ENCODE measurements at places on chromosomes 5 and 9. TPM values are rescaled to one million over a fixed set of nuclear protein-coding genes. Genes with fewer than 3 reads are reported as not detected.

The NIPSNAP3A gene
- 79.8 TPM for total RNA-seq

- no peak for DNase-seq
- no peak overlapping the region for H3K27ac ChIP-seq
- no peaks in the 10 kb centered on the region for H3K4me1 ChIP-seq
- no peak overlapping the region for H3K4me3 ChIP-seq
Observed at GRCh38 chr5:31741496-31741895, 102.6 kb downstream of the PDZD2 start.

DNA sequence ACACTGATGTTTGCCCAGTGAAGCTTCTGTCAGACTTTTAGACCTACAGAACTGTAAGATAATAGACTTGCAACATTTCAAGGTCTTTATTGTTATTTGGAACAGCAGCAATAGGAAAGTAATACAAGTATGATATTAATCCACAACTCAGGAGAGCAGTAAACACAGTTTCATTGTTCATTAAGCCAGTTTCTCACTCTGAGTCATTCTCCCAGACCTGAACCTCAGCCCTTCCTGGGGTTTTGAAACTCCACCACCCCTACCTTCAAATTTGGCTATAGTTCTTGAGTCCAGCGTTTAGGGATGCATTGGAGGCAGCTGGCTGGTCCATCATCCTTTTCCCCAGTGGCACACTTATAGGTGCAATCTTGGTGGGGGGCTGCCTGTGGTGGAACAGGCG is 203.2 kb downstream of the RAB3C start:
- no peak overlapping the region for H3K27ac ChIP-seq
- peaks cover 10% of the 10 kb centered on the region for H3K27me3 ChIP-seq
- H3K4me3 ChIP-seq: no peak overlapping the region
- no peak for DNase-seq

DNA sequence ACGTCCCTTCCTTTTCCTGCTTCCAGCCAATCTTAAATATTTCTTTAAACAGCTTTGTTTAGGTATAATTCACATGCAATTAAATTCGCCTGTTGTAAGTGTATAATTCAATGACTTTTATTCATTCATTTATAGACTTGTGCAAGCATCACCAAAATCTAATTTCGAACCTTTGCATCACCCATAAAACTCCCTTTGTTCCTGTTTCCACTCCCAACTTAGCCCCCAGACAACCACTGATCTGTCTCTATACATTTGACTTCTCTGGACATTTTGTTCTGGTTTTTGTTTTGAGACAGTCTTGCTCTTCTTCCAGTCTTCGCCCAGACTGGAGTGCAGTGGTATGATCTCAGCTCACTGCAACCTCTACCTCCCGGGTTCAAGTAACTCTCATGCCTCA is 71.5 kb downstream of the NR6A1 start:
- H3K4me1 ChIP-seq: peaks cover 43% of the 10 kb centered on the region
- peaks cover 8% of the 10 kb centered on the region for H3K36me3 ChIP-seq
- DNase-seq: no peak
- H3K4me3 ChIP-seq: no peak overlapping the region

DNA sequence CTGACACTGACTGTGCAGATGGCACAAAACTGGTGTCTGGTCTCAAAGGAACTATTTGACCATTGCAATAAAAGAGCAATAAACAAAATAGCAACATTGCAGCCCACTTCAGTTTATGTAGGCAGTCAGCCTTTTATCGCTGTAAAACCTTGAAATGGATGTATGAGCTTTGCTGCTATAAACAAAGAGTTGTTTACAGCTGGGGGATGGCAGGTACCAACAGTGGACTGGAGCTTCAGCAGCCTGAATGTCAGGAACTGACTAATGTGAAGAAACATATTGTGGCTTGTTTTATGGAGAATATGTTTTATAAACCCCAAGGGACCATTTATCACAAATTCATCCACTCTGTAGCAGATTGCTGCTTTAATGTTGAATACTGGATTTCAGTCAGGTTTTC is 78.0 kb downstream of the PTPRD start:
- H3K27ac ChIP-seq: no peak overlapping the region
- no peak for DNase-seq
- H3K27me3 ChIP-seq: no peaks in the 10 kb centered on the region
- no peaks in the 10 kb centered on the region for H3K4me1 ChIP-seq
- H3K4me3 ChIP-seq: no peak overlapping the region
- H3K36me3 ChIP-seq: no peaks in the 10 kb centered on the region

- H3K4me1 ChIP-seq: peaks cover 50% of the 10 kb centered on the region
- peak overlapping the region; percentile 73 for H3K27ac ChIP-seq
- no peak for DNase-seq
- H3K36me3 ChIP-seq: peaks cover 14% of the 10 kb centered on the region
- H3K27me3 ChIP-seq: no peaks in the 10 kb centered on the region
Observed at GRCh38 chr9:111897601-111898137, 1.1 kb downstream of the UGCG start.

GRCh38 chr9:130480673-130481072 is 35.9 kb downstream of the ASS1 start:
- no peaks in the 10 kb centered on the region for H3K4me1 ChIP-seq
- no peak overlapping the region for H3K4me3 ChIP-seq
- no peak for DNase-seq

DNA sequence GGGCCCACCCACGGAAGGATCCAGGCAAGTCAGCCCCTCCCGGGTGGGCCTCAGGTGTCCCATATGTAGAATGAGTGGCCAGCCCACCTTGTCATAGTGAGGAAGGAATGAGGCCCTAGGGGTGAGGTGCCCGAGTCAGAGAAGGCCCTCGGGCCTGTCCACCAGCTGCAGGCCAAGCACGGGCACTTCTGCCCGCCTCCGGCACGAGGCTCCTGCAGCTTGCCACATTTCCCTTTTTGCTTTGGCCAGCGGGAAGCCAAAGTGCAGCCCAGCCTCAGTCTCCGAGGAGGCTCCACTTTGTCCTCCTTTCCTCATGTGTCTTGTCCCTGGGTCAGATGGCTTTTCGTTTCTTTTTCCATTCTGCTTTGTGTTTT is 72.9 kb downstream of the PSMB7 start:
- H3K36me3 ChIP-seq: peaks cover 80% of the 10 kb centered on the region
- H3K4me1 ChIP-seq: peaks cover 26% of the 10 kb centered on the region
- H3K27me3 ChIP-seq: no peaks in the 10 kb centered on the region
- no peak overlapping the region for H3K4me3 ChIP-seq

- H3K4me1 ChIP-seq: peaks cover 9% of the 10 kb centered on the region
- no peak overlapping the region for H3K27ac ChIP-seq
- no peaks in the 10 kb centered on the region for H3K36me3 ChIP-seq
- no peak for DNase-seq
Observed at GRCh38 chr9:34996905-34997279, 7.3 kb downstream of the DNAJB5 start.

GRCh38 chr9:86096386-86096785 is 3.0 kb downstream of the GOLM1 start:
- H3K4me1 ChIP-seq: peaks cover 11% of the 10 kb centered on the region
- no peaks in the 10 kb centered on the region for H3K27me3 ChIP-seq
- no peak overlapping the region for H3K27ac ChIP-seq
- H3K4me3 ChIP-seq: no peak overlapping the region
- no peak for DNase-seq

GRCh38 chr5:62309107-62309506 is 3.1 kb downstream of the KIF2A start:
- no peaks in the 10 kb centered on the region for H3K27me3 ChIP-seq
- H3K4me1 ChIP-seq: peaks cover 16% of the 10 kb centered on the region
- H3K36me3 ChIP-seq: peaks cover 30% of the 10 kb centered on the region
- H3K4me3 ChIP-seq: no peak overlapping the region
- H3K27ac ChIP-seq: no peak overlapping the region

All from SJSA1 (cell line).